ENCODE measurements at places on chromosomes 12 and 14. TPM values are rescaled to one million over a fixed set of nuclear protein-coding genes. Genes with fewer than 3 reads are reported as not detected.

The CEBPE gene
- 0.11 TPM for polyA plus RNA-seq

DNA sequence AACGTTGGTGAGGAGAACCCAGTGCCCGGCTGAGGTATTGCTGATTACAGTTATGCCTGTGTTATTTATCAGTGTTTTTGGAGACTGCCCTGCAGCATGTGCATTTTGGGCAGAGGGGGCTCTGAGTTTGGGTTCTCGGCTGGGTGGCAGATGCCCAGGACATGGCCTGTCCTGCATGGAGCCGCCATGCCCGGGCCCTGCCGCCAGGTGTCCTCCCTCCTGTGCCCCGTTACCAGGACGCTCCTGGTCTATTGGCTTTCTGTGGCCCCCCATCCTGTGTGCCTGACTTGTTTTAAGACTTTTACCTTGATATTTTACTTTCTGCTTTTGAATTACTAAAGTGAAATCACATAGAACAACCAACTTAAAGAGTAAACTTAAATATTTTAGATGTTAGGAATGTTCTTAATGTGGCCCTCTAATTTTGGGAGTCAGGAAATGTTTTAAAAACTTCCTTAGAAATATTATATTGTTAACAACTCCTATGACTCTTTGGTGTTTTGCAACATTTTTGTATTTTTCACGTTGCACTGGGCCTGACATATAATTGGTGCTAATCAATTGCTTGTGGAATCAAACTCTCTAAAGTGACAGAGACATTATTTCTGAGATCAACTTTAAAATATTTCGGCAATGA is 51.8 kb downstream of the PRIMA1 start:
- DNase-seq, result no peak

- DNase-seq, result no peak
These were observed 71.9 kb downstream of the DYRK2 start for GRCh38 chr12:67720351-67720856.

The ANAPC7 gene
- polyA plus RNA-seq, result 62.4 TPM

DNA sequence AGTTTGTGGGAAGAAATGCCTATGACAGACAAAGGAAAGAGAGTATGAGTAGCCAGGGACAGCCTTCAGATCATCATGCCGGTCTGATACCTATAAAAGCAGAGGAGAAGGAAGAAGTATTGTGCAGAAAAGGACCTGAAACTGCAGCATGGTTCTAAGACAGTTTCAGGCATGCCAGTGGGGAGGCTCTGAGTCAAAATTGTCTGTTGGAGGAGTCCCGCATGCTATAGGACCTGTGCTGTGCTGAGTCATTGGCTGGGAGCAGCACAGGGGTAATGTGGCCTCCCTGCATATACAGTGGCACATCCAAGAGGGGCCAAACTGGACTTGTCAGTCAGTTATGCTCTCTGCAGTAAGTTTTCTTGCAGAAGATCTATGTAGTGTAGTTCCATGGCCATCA is 40.7 kb downstream of the NEUROD4 start:
- DNase-seq, result no peak

The BMP4 gene
- 14.9 TPM for polyA plus RNA-seq

- no peak for DNase-seq
These were observed 1.4 kb downstream of the TMTC2 start for GRCh38 chr12:82688035-82688501.

The NXPH4 gene
- polyA plus RNA-seq, result 2.8 TPM

DNA sequence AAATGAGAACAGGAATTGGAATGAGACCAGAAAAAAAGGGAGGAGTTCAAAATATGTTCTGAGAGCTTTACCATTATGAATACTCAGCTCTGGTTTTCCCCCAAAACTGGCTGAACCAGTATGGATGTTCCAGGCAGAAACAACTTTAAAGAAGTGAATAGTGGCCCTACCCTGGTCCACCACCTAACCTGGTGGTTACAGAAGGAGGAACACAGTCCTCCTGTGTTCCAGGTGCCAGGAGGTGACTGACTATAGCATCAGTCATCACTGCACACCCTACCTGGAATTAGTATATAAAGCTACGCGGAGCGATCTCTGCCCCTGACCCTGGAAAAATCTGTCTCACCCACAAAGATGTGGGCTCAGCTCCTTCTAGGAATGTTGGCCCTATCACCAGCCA is at the start of gene A2ML1:
TSS of gene A2ML1 (plus strand) at position 324 of the 400 bp plus-strand sequence. CDS start at position 355, 31 bp downstream.
- DNase-seq, result no peak

The KLRC4 gene
- not detected for polyA plus RNA-seq

The GPR84 gene
- 0.15 TPM for polyA plus RNA-seq

DNA sequence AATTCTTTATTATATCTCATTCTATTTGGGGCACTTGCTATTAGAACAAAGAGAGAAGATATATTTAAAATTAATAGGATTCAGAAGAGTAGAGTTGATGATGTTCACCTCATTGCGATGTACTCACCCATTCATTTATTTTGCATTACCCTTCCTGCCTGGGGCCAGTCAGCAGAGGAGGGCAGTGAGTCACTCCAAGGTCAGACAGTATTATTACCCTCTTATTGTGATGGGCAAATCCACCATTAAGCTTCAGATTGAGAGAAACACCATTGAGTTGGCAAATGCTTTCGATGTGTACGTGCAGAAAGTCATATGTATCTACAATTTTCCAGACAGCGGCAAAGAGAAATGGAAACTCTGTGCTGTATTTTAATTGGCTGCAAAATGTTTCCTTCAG is 134.2 kb downstream of the BICD1 start:
- no peak for DNase-seq

The CCDC175 gene
- polyA plus RNA-seq, result not detected

- no peak for DNase-seq
These were observed 4.7 kb downstream of the ASB2 start for GRCh38 chr14:93971635-93972027.

The GRIN2B gene
- 0.03 TPM for polyA plus RNA-seq

- no peak for DNase-seq
These were observed 116.4 kb downstream of the SLC2A13 start for GRCh38 chr12:39989501-39989900.

The RFX4 gene
- 0.15 TPM for polyA plus RNA-seq

- DNase-seq, result no peak
These were observed 39.8 kb upstream of the NUAK1 start for GRCh38 chr12:106178562-106178961.

GRCh38 chr12:57531836-57532235 is 9.2 kb downstream of the MBD6 start:
- no peak for DNase-seq

DNA sequence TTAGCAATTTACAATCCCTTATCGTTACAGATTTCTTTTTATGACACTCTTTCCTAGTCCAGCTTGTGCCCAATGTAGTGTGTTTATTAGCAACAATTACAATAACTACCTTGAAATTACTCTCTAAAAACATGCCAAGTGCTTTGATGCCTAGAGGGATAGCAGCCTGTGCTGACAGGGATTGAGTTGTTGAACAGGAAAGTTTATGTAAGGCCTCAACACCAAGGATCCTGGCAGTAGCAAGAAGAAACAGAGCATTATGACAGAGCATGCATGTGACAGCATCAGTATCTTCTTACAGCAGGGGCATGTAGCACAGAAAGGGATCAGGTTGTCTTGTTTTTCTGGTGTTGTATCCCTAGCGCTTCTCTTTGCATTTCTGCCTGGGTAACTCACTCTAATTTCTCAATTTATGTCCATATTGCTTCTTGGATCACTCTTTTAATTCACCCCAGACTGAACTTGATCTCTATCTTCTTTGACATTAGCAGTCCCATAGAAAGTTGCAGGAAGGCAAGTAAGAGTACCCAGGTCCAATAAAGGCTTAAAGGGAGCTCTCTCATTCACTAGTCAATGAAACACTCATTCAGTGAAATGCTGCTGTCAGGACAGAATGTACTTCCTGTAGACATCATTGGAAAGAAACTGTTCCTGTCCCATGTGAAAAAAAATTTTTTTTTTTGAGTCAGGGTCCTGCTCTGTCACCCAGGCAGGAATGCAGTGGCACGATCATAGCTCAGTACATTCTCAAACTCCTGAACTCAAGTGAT is 220.0 kb upstream of the GRIP1 start:
- DNase-seq, result no peak

Measured in forelimb muscle (tissue), 1 donor.